ENCODE measurements at places on chromosomes 7 and 10. TPM values are rescaled to one million over a fixed set of nuclear protein-coding genes. Genes with fewer than 3 reads are reported as not detected.

DNA sequence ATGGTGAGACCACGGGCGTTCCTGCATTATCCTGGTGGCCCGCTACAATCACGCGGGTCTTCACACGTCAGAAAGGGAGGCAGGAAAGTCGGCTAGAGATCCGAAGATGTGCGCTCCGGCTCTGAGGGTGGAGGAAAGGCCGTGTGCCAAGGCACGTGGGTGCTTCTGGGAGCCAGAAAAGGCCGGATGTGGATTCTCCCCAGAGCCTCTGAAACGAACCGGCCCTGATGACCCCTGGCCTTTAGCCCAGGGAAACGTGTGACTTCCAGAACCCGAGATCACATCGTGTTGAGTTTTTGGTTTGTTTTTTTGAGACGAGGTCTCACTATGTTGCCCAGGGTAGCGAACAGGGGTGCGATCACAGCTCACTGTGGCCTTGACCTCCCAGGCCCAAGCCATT is 244.2 kb downstream of the ELFN1 start:
- H3K27me3 ChIP-seq = no peaks in the 10 kb centered on the region
- no peak overlapping the region for H3K4me3 ChIP-seq

GRCh38 chr7:130365511-130366441 is 14.5 kb upstream of the CPA1 start:
- peaks cover 37% of the 10 kb centered on the region for H3K4me1 ChIP-seq
- H3K27me3 ChIP-seq = no peaks in the 10 kb centered on the region

GRCh38 chr10:69800109-69800508 is 1.6 kb upstream of the COL13A1 start:
- peak; percentile 93 for DNase-seq
- peaks cover 47% of the 10 kb centered on the region for H3K4me1 ChIP-seq
- no peaks in the 10 kb centered on the region for H3K27me3 ChIP-seq
- H3K4me3 ChIP-seq = no peak overlapping the region
- H3K36me3 ChIP-seq = no peaks in the 10 kb centered on the region

- H3K27me3 ChIP-seq = no peaks in the 10 kb centered on the region
- no peaks in the 10 kb centered on the region for H3K36me3 ChIP-seq
- peak; percentile 49 for DNase-seq
- no peak overlapping the region for H3K27ac ChIP-seq
- H3K4me3 ChIP-seq = no peak overlapping the region
These were observed 59.9 kb downstream of the MAP3K8 start for GRCh38 chr10:30493609-30494530.

DNA sequence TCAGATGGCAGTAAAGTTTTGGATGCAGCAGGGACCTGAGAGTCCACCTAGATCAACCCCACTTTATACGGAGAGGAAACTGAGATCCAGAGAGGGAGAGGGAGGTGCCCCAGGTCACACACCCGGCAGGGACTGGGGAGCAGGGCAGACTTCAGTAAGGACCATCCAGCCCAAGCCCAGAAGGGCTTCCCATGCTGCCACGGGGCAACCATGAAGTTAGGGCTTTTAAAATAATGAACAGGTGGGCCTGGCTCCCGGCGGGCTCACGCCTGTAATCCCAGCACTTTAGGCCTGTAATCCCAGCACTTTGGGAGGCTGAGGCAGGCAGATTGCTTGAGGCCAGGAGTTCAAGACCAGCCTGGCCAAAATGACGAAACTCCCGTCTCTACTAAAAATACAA is 98.5 kb downstream of the HIP1 start:
- H3K27ac ChIP-seq = no peak overlapping the region
- no peaks in the 10 kb centered on the region for H3K27me3 ChIP-seq
- peaks cover 5% of the 10 kb centered on the region for H3K4me1 ChIP-seq
- DNase-seq = no peak

- no peak overlapping the region for H3K4me3 ChIP-seq
- H3K27me3 ChIP-seq = no peaks in the 10 kb centered on the region
- no peak overlapping the region for H3K27ac ChIP-seq
- DNase-seq = no peak
- H3K4me1 ChIP-seq = no peaks in the 10 kb centered on the region
These were observed 61.3 kb downstream of the GALNT17 start for GRCh38 chr7:71193099-71193810.

GRCh38 chr7:94274828-94275227 is 119.9 kb upstream of the COL1A2 start:
- H3K4me1 ChIP-seq = no peaks in the 10 kb centered on the region
- H3K27me3 ChIP-seq = peaks cover 24% of the 10 kb centered on the region
- no peak overlapping the region for H3K4me3 ChIP-seq

- no peaks in the 10 kb centered on the region for H3K4me1 ChIP-seq
- peaks cover 24% of the 10 kb centered on the region for H3K27me3 ChIP-seq
- DNase-seq = no peak
- H3K27ac ChIP-seq = no peak overlapping the region
- H3K36me3 ChIP-seq = no peaks in the 10 kb centered on the region
These were observed 64.1 kb downstream of the C10orf67 start for GRCh38 chr10:23280419-23281043.

GRCh38 chr10:127351542-127351941 is 155.2 kb upstream of the INSYN2A start:
- DNase-seq = no peak
- no peaks in the 10 kb centered on the region for H3K27me3 ChIP-seq
- H3K27ac ChIP-seq = no peak overlapping the region
- H3K4me1 ChIP-seq = no peaks in the 10 kb centered on the region

GRCh38 chr10:106898446-106898845 is 266.1 kb downstream of the SORCS1 start:
- peaks cover 35% of the 10 kb centered on the region for H3K27me3 ChIP-seq
- H3K4me1 ChIP-seq = no peaks in the 10 kb centered on the region
- DNase-seq = no peak
- H3K27ac ChIP-seq = no peak overlapping the region
- H3K36me3 ChIP-seq = no peaks in the 10 kb centered on the region

GRCh38 chr10:78974617-78975317 is 94.0 kb upstream of the ZMIZ1 start:
- H3K4me1 ChIP-seq = peaks cover 39% of the 10 kb centered on the region
- DNase-seq = peak; percentile 95
- H3K27ac ChIP-seq = peak overlapping the region; percentile 79
- H3K27me3 ChIP-seq = no peaks in the 10 kb centered on the region
- peak overlapping the region; percentile 53 for H3K4me3 ChIP-seq

DNA sequence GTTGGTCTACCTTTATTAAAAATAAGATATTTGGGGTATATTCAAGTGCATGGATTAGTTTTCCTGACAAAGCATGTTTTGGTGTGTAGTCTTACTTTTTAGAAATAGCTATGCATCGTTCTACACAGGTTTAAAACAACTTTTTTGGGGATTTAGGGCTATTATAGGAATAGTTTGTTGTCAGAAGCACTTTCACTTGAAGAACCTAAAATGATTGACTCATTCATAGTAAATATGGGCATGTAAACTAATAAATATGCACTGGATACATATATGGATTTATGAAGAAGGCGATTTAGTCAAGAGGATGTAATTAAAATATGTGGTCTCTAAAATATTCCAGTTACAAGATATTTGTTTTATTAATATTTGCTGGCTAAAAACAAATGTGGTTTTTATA is 2.0 kb downstream of the ARL4A start:
- DNase-seq = peak; percentile 63
- H3K4me1 ChIP-seq = peaks cover 38% of the 10 kb centered on the region
- H3K36me3 ChIP-seq = 0 out of 2 replicates have a peak, but pooled peaks cover 3% of the 10 kb centered on the region

DNA sequence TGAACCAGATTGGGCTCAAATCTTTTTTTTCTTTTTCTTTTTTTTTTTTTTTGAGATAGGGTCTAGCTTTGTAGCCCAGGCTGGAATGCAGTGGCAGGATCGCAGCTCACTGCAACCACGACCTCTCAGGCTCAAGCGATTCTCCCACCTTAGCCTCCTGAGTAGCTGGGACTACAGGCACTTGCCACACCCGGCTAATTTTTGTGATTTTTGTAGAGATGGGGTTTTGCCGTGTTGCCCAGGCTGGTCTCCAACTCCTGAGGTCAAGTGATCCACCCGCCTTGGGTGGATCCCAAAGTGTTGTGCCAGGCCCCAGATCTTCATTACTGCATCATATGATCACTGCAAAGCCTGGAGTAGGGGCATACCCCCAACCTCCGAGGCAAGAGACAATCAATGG is 2.8 kb downstream of the DNAJC30 start:
- H3K36me3 ChIP-seq = 0 out of 2 replicates have a peak, but pooled peaks cover 4% of the 10 kb centered on the region
- DNase-seq = no peak
- no peak overlapping the region for H3K27ac ChIP-seq
- peaks cover 19% of the 10 kb centered on the region for H3K4me1 ChIP-seq
- H3K27me3 ChIP-seq = no peaks in the 10 kb centered on the region

DNA sequence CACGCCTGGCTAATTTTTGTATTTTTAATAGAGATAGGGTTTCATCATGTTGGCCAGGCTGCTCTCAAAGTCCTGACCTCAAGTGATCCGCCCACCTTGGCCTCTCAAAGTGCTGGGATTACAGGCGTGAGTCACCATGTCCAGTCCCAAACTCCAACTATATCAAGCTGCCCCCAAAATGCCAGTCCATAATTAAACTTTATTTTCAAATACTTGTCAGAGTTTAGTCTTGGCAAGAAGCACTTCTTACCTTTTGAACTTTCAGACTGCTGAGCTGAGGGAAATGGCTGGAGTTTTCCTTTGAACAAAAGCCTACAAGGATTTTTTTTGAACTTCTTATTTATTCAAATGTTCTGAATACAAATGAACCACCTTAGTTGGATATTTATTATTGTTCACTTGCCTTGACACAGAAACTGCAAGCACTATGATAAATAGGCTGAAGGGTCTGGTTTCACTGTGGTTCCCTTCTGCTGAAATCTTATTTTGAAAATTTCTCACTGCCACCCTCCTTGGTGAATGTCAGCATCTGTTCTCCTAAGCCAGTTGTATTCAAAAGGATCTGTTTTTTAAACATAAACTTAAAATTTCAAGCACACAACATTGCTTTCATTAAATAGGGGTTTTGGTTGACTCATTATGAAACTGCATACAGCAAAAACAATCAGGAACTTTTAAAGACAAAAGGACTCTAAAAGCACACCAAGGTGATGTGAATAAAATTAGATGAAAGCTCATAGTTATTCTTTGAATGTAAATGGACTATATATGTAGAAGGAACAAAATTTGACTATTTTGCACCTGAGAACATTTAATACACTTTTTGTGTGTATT is 101.7 kb upstream of the SLC26A5 start:
- DNase-seq = no peak
- no peak overlapping the region for H3K4me3 ChIP-seq
- H3K27me3 ChIP-seq = no peaks in the 10 kb centered on the region
- H3K4me1 ChIP-seq = peaks cover 5% of the 10 kb centered on the region

The PRKCQ gene
- total RNA-seq = not detected

The RASSF4 gene
- 7.7 TPM for total RNA-seq

The ZNF365 gene
- total RNA-seq = 20.2 TPM

The CTTNBP2 gene
- total RNA-seq = 1.0 TPM

The SLC13A4 gene
- total RNA-seq = not detected

The PITX3 gene
- not detected for total RNA-seq
